Spleen (tissue), 13 donors: ENCODE measurements at places on chromosomes 7 and 10.

- no peak for DNase-seq
These were observed 199.5 kb downstream of the PTEN start for GRCh38 chr10:88062798-88063472.

DNA sequence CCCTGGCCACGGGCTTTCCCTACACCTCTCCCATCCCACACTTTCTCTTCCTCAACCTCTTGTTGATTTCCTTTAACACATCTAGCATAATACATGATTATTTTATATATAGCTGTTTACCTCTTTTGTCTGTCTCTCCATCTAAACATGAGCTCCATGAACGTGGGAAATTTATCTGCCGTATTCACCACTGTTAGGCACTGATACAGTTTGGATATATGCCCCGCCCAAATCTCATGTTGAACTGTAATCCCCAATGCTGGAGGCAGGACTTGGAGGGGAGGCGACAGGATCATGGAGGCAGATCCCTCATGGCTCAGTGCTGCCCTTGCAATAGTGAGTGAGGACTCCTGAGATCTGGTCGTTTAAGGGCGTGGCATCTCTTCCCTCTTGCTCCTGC lies 5.7 kb downstream of the CYTH3 start:
- peak; percentile 31 for DNase-seq

DNA sequence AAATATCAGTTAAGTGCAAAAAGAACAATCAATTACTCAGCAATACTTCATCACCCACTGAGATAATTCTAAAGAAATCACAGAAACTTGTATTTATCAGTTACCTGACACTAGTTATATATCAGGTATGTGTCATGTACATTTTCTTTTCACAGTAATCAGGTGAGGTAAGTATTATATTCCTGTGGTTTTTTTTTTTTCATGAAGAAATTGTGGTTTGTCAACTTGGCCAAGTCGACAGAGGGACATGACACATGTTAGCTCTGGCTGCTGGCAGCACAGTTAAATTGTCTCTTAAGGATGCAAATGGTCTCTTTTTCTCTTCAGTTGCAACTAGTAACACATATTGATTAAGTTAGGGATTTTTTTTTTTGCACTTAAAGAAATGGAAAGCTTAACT lies 13.7 kb upstream of the GPR141 start:
- no peak for DNase-seq

- DNase-seq, result no peak
These were observed 196.0 kb upstream of the TMEM72 start for GRCh38 chr10:44715136-44715535.

DNA sequence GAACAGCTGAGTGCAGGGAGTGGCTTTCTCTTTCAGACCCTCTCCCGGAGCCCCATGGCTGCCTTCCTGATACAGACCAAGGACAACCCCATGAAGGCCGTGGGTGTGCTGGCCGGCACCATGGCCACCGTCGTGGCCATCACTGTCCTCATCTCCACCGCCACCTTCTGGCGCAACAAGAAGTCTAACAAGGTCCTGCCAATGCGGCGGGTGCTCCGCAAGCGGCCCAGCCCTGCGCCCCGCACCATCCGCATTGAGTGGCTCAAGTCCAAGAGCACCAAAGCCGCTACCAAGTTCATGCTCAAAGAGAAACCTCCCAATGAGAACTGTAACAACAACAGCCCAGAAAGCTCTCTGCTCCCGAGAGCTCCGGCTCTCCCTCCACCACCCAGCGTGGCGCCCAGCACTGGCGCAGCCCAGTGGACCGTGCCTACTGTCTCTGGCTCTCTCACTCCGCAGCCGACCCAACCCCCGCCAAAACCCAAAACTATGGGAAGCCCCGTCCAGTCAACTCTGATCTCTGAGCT lies 11.2 kb downstream of the LRIT2 start:
- no peak for DNase-seq

GRCh38 chr7:50717181-50717580 lies 65.5 kb downstream of the GRB10 start:
- no peak for DNase-seq

DNA sequence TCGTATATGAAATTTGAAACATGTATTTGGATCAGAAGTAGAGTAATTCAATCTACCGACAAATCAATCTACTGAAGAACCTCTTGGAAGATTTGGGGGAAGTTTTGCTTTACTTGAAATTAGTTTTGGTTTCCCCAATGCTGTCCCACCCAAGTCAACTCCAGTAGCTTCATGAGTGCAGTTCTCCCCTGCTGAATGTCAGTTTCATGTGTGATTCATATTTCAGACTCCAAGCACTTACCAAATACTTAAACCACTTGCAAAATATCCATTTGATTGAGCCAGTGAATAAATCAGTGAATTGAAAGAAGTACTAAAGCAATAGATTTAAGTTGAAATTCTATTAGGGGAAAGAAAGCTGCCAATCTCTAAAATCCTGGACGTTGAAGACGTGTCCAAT lies 9.3 kb downstream of the CALML5 start:
- DNase-seq, result no peak

DNA sequence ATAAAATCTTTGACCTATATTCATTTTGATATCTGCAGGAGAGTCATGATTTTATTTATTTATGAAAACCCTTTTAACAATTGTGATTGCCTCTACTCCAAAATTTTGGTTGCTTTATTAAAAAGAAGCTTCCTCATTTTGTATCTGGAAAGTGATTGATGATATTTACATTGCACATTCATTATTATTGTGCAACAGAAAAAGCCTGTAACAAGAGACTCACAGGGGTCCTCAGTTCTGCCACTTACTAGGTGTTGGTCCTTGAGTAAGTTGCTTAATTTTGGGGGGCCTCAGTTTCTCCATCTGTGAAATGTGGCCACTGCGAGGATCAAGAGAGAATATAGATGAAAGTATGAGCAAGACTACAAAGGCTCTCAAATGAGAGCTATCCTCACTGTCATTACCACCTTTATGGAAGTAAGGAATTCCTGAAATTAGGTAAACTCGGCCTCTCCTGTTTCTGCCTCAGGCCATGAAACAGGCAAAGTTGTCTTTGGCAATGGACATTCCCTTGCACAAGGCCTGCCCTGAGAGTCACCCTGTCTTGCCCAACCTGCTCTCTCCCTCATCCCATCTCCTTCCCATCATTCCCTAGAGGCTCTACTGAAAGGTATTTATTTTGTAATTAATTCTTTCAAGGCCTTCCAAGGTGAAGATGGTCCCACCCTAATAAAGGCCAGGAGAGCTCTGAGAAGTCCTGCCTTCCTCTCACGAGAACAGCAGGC lies 66.1 kb upstream of the ABLIM1 start:
- no peak for DNase-seq

GRCh38 chr10:6162589-6163356 lies 40.0 kb upstream of the PFKFB3 start:
- DNase-seq, result no peak

DNA sequence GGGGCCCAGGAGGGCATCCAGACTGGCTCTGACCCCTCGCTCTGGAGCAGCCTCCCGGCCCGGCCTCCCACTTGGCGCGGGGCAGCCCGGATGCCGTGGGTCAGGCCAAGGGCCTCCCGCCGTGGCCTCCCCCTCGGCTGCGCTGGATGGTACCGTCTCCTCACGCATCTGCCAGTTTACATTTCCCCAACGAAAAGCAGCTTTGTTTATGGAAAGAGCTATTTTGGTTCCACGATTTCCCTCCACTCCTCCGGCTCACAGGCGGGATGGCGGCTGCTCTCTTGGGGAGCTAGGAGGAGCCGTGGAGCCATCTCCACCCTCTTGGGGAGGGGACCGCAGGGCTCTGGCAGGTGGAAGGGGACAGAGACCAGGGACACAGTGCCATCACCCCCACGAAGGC lies 93.2 kb upstream of the MYL10 start:
- no peak for DNase-seq

- DNase-seq, result no peak
These were observed 626.6 kb upstream of the GHITM start for GRCh38 chr10:83512681-83513080.

DNA sequence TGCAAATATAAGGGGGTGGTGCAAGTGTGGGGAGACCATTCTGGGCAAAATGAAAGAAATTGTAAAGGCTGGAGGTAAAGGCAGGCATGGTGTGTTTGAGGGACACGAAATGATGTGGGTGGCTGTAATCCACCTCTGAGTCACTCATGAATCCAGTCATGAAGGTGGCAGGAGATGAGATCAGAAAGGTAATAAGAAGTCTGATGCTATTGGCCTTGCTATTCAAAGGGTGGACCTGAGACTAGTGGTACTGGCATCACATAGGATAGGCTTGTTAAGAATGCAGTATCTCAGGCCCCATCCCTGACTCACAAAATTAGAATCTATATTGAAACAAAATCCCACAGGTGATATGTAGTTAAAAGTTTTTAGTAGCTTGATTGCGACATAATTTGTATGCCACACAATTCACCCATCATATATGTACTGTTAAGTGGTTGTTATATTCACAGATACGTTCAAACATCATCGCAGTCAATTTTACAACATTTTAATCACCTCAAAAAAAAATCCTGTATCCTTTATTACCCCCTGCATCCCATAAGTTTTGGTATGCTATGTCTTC lies 85.6 kb downstream of the ST8SIA6 start:
- DNase-seq, result no peak

DNA sequence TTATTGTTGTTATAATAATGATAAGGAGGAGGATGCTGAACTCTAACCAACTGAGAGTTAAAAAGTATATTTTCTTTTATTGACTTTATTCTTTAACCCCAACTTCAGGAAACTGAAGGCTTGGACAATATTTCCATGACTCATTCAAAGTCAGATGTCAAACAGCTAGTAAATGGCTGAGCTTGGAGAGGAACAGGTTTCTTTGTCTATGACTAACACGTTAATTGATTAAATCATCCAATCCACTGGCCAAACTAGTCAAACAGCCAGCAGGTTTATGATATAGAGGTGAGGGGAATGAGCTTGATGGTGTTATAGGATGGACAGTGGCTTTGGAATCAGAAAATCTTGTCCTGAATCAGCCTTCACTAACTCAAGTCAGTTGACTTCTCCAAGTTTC lies 119.1 kb upstream of the WDR11 start:
- DNase-seq, result no peak

- DNase-seq, result no peak
These were observed 718.9 kb downstream of the GRID1 start for GRCh38 chr10:85647741-85648140.

GRCh38 chr7:19061331-19061730 lies 56.1 kb downstream of the TWIST1 start:
- DNase-seq, result no peak

GRCh38 chr7:71598553-71598952 lies 466.6 kb downstream of the GALNT17 start:
- DNase-seq, result no peak

DNA sequence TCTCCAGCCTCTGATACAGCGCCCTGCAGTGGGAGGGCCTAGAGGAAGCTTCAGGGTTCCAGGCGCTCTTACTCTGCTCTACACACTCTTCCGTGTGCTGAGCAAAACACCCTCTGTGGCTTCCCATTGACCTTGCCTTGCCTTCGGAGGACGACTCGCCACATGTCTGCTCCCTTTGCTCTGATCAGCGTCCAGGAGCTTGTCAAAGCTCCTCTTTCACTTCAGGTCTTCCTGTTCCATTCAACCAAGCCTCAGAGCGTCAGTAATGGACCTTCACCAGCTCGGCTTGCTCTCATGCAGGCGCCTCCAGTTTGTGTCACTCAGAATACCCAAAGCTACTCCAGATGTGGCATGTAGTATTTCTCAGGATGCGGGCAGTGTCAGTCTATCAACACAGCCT lies 173.9 kb downstream of the ARID5B start:
- no peak for DNase-seq

DNA sequence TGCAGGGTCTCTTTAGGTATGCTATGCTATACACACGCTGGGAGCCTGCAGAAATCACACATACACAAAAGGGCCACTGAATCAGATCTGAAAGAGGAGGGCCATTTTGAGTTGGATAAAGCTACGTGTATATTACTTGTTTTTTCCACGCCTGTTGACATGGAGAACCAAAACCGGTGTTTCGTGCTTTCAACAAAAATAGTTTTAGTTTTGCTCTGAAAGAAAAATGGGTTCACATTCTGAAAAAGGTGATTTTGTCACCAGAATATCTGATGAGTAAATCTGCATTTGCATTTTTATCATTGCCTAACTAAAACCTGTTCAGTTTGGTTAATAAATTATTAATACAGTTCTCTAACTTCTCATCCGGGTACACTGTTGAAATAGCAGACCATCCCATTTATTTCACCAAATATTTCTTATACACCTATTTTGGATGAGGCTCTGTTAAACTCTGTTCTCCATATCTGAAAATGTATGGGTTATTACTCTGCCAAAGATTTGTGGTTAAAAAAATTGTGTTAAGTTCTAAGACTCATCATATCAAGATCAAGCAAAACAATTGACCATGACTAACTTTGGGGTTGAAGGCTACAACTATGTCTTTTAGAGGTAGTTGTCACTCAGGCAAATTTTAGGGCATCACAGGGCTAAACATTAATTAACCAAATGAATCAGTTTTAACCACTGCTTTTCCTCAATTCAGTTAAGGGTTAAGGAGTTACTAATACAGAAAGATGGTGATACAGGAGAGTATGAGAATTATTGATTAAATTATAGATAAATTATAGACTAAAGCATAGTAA lies 101.2 kb upstream of the RPA3 start:
- DNase-seq, result no peak

GRCh38 chr10:95295031-95295755 lies 4.4 kb upstream of the PDLIM1 start:
- peak; percentile 96 for DNase-seq

- DNase-seq, result no peak
These were observed 1080.2 kb upstream of the AUTS2 start for GRCh38 chr7:68518060-68518459.

DNA sequence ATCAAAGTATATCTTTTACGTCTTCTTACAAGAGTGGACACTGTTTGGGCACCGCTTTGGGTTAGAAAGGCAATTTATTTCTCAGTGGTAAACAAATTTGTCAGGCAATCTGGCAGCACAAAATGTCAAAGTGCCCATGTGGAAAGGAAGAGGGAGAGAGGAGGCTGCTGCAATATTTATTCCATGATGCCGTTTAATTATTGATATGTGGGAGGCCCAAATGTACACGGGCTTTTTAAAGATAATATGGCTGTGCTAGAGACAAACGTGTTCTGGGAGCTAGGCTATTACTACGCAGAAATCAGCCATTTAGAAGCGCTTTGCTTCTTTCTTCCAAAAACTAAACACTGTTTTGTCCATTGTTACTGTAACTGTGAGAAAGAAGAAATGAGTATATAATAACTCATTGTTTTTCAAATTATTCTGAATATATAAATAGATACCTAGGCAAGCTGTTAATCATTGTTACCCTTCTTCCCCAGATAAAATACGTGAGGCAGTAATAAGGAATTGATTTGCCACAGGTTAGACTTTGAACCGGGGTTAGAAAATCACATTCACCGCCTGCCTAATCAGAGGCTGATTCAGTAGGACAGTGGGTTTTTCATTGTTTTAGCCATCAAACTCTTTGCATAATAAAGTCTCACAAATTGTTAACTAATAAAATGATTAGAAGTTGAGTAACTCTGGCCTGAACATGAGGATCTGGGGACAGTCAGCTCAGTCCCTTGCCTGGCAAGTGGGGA lies 116.5 kb upstream of the FRMD4A start:
- no peak for DNase-seq

- DNase-seq, result no peak
These were observed 75.4 kb downstream of the HDAC9 start for GRCh38 chr7:18570890-18571478.
